Skeletal muscle cell (primary cell): ENCODE measurements at places on chromosomes 2 and 18.

DNA sequence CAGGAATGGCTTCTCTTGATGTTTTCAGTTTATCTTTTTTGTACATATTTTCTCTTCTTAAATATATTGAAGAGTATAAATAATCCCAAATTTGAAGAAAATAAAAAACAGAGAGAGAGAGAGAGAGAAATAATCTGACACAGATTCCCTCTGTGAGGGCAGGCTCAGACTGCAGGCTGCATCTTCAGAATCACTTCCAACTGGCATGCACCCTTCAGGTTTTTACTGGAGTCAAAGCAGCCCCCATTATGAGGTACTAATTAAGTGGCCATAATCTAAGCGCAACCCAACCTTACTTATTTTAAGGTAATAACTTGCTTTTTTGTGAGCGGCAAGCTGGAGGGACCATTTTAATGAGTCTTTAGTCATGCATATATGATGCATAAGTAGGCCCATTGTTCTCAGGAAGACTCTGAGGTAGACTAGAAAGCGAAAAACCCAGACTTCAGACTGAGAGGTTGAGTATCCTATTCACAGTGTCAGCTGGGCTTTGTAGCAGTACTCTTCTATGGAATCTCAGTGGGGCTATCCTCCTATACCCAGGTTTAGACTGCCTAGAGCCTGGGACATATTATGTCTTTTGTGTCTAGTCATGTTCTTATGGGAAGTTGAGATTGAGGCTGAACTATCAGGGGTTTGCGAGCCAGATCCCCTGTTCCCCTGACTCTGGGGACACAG lies 167.4 kb downstream of the SP3 start:
- DNase-seq, result no peak

GRCh38 chr2:85016446-85016845 lies 45.5 kb downstream of the KCMF1 start:
- no peak for DNase-seq

GRCh38 chr2:97728091-97728731 lies 14.8 kb downstream of the ZAP70 start:
- peak; percentile 26 for DNase-seq

DNA sequence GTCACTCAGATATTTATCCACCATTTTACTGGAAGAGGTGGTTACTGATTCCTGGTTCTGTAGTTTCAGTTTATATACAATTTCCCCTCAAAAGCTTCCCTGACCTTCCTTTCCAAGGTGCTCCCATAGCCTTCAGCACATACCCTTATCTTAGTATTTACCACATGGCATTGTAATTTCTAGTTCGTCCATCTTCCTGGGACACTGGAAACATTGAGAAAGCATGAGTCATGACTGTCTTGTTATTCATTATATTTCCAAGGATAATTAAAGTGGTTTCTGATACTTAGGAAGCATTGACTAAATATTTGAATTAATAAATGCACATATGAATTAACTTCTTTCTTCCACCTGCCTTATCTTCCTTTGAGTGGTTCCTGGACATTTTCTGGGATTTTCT lies 203.8 kb downstream of the ETAA1 start:
- no peak for DNase-seq

- DNase-seq, result peak; percentile 79
Observed at GRCh38 chr2:37570773-37571586, 100.5 kb downstream of the CDC42EP3 start.

GRCh38 chr18:50247561-50247960 lies 18.7 kb downstream of the CFAP53 start:
- no peak for DNase-seq

- DNase-seq, result no peak
Observed at GRCh38 chr2:156023229-156023869, 309.2 kb downstream of the NR4A2 start.

DNA sequence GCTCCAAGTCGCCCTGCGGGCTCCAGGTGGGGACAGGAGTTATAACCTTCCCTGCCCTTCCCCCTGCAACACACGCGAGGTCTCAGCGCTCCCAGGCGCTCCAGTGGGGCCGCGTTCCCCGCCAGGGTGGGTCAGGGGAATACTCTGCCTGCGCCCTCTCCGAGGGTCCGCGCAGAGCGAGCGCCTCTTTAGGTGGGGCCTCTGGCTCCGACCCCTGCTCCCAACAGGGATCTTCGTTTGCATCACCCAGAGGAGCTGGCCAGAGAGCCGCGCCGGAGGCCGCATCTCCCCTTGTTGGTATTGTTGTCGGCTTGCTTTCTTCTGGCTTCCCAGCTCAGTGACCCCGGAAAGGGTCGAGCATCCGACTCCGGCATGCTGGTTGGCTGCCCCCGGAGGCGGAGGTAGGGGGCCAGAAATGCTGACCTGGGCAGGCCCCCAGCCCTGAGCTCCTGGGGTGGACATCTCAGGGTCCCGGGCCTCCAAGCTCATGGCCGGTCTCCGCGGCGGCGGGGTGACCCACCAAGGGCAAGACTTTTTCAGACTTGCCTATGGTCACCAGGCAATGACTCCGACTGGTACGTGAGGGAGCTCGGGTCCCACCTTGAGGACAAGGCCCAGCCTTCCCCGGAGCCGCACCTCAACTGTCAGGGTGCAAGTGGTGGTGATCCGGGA lies 11.2 kb upstream of the EN1 start:
- no peak for DNase-seq

GRCh38 chr18:23992941-23993280 lies 21.6 kb upstream of the TTC39C start:
- DNase-seq, result no peak

- DNase-seq, result peak; percentile 98
Observed at GRCh38 chr2:9288233-9288632, 81.6 kb downstream of the ASAP2 start.

- DNase-seq, result no peak
Observed at GRCh38 chr2:40259900-40260299, 192.0 kb downstream of the SLC8A1 start.

DNA sequence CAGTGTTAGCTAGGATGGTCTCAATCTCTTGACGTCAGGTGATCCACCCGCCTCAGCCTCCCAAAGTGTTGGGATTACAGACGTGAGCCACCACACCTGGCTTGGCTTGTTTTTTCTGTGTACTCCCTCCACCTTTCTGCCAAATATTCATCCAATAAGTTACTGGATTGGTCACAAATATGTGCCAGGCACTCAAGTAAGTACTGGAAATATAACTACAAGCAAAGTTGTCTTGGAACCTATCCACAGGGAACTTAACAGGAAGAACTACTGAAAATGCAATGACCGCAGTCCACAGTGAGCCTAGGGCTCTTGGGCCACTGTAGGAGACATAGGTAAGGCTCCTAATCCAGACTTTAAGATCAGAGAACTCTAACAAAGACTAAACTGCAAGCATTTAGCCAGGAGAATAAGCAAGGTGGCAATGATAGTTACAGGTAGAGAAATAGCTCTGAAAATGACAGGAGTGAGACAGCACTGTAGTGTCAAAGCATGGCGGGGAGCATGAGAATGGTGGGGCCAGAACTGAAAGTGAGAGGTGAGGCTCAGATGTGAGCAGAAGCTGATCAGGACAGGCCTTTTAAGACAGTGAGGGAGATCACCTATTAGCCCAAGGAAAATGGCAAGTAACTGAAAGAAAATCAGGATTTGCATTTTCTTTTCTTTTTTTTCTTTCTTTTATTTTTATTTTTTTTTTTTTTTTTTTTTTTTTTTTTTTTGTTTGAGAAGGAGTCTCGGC lies 252.1 kb downstream of the RBM43 start:
- DNase-seq, result no peak

GRCh38 chr2:216086207-216086893 lies 4.6 kb downstream of the TMEM169 start:
- no peak for DNase-seq

GRCh38 chr2:157839162-157839801 lies 36.8 kb downstream of the ACVR1 start:
- DNase-seq, result peak; percentile 64

GRCh38 chr2:195532628-195533271 lies 124.3 kb upstream of the SLC39A10 start:
- DNase-seq, result no peak

DNA sequence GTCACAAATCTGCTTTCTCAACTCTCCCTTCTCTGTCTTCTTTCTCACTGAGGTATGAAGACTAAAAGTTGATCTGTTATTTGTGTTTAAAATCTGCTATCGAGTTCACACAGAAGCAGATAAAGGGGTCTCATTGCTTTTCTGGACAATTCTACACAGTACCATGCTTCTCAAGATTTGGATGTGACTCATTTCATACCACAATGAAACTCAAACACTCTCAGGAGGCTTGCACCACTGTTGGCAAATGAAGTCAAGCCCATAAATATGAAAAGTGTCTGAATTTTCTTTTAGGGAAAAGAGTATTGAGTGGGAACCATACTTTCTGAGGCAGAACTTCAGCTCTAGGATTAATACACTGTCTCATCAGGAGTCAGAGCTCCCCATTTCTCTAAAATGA lies 274.6 kb upstream of the CYRIA start:
- DNase-seq, result no peak

DNA sequence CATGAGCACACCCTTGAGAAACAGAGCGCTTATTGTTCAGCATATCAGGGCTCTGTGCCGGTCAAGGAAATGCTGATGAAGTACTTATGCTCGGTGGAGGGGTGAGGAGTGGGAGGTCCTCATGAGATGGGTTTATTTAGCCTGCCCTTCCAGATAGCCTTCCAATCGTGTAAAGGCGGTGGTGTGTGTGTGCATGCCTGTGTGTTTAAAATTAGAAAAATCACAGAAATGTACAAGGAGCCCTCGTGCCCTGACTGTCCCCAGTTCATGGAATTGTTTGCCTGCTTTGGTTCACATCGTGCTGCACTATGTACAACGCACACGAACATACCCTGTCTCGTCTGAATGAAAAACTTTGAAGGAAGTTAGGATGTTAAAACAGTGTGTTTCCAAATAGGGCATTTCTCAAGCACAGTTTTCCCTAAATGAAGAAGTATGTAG lies 158.6 kb downstream of the AQP4 start:
- no peak for DNase-seq

DNA sequence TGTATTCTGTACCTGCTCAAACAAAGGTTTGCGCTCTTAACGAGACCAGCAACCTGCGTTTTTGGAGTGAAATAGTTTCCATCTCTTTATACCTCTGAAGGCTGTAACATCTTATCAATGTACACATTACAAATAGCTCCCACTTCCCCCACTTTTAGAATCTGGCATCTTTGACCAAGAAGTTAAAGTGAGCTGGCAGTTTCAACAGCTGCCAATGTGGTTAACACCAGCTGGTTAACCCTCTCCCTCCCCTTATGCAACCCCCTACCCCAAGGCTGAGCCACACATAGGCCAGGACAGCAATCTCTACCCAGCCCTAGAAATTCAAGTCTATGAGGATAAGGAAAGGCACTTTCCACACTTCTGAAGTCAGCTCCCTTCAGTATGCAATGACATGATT lies 2.2 kb upstream of the SERTAD2 start:
- DNase-seq, result no peak

- no peak for DNase-seq
Observed at GRCh38 chr2:157076526-157077161, 180.9 kb upstream of the GALNT5 start.

- DNase-seq, result no peak
Observed at GRCh38 chr18:40863801-40864200, 1091.2 kb upstream of the PIK3C3 start.

- DNase-seq, result peak; percentile 48
Observed at GRCh38 chr2:215684448-215685237, 248.8 kb upstream of the FN1 start.

DNA sequence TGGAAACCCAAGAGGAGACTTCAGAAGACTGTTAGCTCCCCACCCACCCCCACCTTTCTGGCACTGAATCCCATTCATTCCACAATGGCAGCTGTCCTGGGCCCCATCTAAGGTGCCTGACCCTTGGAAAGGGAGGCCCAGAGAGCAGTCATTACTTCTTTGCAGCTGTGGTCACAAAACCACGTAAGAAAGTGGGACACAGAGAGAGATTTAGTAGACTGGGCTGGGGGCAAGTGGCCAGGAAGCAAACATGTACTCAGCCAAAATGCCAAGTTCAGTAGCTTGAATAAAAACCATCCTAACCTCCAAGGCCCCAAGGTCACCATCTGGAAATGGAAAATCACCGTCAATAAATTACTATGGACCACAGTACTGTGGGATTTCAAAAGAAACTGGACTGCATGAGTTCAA lies 381.4 kb downstream of the TNS1 start:
- DNase-seq, result peak; percentile 53

DNA sequence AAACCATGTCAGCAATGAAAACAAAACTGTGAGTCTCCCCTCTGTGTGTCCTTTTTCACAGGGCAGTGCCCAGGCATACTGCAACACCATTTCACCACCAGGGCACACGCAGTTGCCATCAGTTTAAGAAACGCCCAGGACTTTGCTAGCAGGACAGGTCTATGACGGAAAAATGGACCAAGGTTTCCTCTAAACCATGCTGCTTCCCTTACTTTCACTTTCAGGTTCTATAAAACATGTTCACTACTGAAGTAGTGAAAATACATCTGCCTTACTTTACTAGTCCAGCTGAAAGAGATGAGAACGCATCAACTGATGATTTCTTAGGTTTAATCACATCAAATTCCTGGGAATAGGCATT lies 110.5 kb downstream of the TCF4 start:
- no peak for DNase-seq

- no peak for DNase-seq
Observed at GRCh38 chr2:8254791-8255447, 426.9 kb upstream of the ID2 start.

- no peak for DNase-seq
Observed at GRCh38 chr2:101127319-101128056, 23.7 kb downstream of the TBC1D8 start.

GRCh38 chr2:205107810-205108209 lies 562.5 kb downstream of the PARD3B start:
- no peak for DNase-seq

GRCh38 chr2:127347734-127348392 lies 39.9 kb downstream of the MAP3K2 start:
- DNase-seq, result no peak

DNA sequence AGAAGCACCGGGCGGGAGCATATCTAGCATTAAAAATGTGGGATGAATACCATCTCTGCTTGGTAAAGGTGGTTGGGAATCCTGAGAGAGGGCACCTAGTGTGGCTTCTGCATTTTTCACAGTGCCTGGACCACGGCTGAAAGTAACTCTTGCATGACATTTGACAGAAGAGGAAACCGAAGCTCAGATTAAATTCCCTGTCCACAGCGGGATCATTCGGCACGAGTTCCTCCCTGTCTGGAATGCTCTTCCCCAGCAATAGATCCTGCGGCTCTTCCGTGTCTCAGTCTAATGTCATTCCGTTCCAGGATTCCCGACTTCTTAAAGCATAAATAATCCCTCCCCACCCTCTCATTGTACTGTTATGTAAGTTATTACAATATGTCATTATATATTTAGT lies 905 bp upstream of the RPS7 start:
- no peak for DNase-seq

DNA sequence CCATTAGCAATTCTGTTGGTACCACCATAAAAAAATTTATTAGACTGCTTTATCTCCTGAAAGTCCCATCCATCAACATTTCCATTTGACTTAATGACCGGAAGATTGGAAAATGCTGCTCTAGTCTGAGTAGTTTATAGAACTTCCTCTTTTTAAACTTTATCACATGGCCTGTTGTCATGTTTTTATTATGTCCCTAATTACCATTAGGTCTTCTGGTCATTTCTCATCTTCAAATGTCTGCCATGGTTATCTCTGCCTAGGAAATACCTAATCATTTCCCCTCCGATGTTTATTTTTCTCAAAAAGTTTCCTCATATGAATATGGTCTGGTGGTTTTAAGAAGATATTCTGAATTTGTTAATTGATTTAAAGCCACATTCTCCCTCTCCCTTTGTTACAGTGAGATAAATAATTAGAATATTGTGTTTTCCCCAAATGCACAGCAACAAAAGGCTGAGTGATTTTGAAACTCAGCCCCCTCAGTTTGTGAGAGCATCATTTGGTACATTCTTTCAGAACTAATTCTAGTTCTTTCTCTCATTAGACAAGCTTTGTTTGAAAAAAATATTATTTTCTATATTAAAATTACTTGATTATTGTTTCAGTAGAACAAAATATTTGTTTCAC lies 317.1 kb upstream of the ST6GAL2 start:
- DNase-seq, result no peak
